ENCODE measurements at places on chromosomes 2 and 18.

- DNase-seq: no peak
Measured at GRCh38 chr2:135255208-135255607, 203.1 kb downstream of the RAB3GAP1 start.

GRCh38 chr2:98801286-98801685 lies 70.4 kb upstream of the MGAT4A start:
- no peak for DNase-seq

DNA sequence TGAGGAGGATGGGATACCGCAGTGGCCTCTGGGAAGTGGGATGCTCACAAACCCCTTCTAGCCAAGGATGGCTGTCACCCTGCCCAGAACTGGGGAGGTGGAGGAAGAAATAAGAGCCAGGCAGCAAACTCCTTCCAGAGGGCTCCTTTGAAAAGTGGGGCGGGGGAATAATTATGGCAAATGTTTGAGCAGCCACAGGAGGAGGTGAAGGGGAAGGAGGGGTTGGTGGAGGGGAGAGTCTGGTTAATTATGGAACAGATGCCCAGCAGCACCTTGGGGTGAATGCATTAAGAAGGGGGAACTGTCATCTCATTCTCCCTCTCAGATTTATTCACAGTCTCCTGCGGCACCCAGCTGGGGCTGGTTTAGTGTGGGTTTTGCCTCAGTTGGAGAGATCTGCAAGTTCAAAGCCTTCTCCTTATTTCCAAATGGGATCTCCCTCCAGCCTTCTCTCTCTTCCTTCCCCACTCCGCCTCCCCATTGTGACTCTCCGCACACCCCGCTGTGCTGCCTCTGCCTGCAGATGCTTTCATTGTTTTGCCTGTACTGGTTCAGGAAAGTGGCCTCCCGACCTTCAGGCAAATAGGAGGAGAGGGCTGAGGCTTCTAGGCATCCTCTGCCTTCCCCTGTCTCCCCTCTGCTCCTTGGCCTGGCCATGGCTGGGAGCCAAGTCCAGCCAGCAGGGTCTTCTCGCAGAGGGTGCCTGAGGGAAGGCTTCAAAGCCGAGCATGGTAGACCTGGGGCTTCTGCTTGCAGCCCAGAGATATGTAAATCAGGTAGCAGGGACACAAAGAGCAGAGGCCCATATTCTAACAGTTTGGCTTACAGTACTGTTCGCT lies 457.2 kb upstream of the MEX3C start:
- DNase-seq: no peak

- no peak for DNase-seq
Measured at GRCh38 chr2:238370823-238371372, 50.6 kb downstream of the TRAF3IP1 start.

- no peak for DNase-seq
Measured at GRCh38 chr2:136164280-136164776, 46.4 kb upstream of the CXCR4 start.

- DNase-seq: no peak
Measured at GRCh38 chr2:144681389-144681788, 161.5 kb upstream of the ZEB2 start.

- no peak for DNase-seq
Measured at GRCh38 chr2:155842103-155842502, 490.4 kb downstream of the NR4A2 start.

- no peak for DNase-seq
Measured at GRCh38 chr18:5294113-5294456, 1.4 kb downstream of the ZBTB14 start.

DNA sequence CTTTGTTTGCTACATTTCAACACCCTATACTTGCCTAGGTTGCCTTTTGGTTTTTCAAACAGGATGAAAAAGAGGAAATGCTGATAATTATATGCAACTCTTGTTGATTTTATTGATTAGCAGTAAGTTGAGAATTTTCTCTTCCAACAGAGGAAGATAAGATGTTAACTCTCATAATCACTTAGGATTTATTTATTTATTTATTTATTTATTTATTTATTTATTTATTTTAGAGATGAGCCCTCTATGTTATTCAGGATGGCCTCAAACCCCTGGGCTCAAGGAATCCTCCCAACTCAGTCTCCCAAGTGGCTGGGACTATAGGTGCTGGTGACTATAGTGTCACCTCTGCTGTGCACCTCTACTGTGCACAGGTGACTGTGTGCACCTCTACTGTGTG lies 111.4 kb upstream of the GLS start:
- no peak for DNase-seq

DNA sequence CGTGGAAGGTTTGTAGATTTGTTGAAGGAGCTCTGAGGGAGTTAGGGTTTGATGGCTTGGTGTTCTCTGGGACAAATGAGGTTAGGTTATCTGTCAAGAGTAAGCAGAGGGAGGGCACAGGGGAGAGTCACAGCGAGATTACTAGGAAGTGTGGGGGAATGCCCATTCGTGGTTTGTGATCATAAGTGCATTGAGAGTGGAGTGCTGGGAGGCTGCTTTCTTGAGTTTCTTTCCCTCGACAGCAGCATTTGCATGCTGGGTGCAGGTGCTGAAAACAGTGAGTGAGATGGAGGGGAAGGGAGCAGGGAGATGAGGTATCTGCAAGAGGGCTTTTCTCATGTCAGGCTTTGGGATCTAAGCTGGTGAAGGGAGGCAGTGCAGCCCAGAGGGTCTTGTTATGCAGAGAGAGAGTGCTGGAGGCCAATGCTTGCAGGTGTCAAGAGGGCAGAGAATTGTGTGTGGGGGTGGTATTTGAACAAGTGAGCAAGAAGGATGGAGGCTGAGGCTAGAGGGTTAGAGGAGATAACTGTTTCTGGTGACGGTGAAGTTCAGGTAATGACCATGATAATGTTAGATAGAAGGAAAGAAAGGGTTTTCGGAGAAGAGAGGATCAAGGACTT lies 8.8 kb downstream of the RALB start:
- no peak for DNase-seq

DNA sequence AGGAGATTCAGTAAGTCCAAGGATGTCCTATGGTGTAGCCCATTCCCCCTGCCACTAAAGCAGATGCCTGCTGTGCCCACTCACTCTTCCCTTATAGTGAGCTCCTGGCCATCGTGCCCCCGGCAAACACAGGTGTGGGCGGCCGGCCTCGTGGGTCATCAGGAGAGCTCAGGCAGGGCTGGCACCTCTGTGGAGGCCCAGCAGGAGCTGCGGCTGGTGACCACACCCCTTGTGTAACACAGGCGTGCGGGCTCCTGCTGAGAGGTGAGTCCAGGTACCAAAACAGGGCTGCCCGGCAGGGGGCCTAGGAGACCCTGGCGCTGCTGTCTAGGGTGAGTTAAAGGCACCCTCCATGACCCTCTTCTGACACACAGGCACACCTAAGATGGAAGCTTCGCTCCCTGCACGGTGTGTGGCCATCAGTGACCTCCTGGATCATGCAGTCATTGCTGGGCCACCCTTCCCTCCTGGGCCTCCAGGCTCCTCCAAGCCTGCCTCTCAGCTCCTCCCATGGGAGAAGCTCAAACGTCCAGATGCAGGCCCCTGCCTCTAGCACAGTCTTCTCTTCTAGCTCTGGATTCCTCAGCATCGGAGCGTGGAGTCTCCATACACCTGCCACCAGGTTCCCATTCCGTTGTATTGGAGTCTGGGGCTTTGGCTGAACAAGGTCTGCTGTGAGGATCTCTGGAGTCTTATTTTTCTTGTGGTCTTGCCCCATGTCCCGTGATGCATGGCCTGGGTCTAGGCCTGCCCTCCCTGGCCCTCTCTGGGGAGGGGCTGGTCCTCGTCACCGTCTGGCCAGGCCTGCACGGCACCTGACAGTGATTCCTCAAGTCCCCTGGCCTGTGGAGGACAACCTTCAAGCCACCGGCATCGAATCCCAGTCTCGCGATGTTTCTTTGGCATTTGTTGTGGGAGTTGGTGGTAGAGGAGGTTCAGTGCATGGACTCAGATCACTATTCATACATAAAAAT lies 246.9 kb downstream of the ACKR3 start:
- no peak for DNase-seq

DNA sequence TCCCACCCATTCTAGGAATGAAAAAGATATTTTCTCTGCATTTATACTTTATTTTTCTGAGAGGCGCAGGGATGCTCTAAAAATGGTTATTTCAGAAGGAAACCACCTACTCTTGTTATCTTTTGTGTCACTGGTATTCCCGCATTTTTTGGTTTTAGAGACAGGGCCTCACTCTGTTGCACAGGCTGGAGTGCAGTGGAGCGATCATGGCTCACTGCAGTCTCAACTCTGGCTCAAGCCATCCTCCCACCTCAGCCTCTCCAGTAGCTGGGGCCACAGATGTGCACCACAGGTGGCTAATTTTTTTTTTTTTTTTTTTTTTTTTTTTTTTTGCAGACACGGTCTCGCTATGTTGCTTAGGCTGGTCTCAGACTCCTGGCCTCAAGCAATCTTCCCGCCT lies 135.9 kb downstream of the NCK2 start:
- no peak for DNase-seq
